Fibroblast of pulmonary artery (primary cell): ENCODE measurements at places on chromosomes 2 and 18.
A peak's percentile ranks its signal among the peaks of the same experiment; 100 is the strongest.

DNA sequence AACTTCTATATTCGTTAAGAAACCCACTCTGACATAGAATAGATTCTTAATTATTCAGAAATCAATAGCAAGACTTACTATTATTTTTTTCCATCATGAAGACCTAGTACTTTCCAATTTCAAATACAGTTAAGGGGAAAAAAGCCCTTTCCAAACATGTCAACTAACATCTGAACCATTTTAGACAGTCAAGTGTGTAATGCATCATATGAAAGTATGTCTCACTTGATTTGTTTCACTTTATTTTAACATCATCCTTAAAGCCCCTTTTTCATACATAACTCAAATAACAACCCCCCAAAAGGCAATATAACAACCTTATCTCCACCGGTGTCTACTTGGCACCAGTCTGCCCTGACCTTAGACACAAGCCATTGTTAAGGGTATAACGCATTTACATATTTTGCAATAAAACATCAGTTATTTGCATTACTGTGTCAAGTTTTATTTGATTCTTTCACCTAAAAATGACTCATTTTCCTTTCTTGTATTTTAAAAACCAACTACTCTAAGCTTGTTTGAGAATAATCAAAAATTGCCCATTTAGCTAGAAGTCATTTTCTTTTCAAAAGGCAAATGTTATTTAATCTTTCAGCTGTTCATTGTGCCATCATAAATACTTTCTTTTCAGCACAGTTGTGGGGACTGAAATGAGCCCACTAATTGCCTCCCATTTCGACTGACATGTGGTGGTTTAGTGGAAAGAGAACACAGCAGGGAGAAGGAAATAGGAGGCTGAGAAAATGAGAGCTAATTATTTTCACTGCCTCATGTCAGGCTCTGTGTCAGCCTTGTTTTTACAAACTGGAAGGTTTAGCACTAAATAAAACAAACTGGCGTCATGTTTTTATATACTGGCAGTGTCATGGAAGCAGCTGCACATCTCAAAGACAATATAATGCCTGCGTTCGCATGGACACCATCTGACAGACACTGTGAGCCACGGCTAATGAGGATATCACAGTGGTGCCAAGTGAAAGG is 104.7 kb upstream of the CDCA7 start:
- DNase-seq, result no peak

DNA sequence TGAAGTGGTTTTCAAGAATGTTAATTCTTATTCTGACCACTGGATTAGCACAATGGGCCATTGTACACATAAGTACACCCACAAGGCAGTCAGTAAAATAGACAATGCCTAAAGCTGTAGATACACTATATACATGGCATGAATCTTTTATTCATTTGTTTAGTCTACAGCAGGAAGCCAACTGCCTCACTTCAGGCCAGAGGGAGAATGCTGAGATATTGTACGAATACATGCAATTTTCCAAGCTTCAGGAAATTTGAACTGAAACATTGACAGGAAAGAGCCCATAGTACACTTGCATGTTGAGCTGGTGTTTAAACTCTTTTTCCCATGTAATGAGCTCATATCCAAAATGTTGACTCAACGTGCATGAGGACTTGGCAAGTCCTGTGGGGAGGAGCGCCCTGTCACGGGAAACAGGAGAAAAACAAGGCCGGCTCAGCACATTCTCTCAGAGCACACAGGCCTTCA is 111.6 kb upstream of the CYP1B1 start:
- DNase-seq, result peak; percentile 96

DNA sequence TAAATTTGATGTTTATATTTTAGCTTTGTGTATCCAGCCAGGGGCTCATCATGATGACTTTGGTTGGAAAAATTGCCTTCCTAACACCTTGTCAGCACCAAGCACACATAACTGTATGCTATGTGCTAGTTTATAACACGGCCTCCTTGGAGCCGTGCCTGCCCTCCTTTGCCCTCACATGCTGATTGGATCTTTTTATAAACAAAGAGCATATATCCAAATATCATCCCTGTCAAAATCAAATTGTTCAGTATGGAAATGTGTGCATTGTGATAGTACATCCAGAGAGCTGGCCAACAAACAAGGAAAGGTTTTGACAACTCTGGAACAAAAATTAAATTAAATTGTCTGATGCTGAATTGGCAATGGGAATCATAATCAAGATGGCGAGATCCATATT is 241.5 kb downstream of the DCDC2C start:
- DNase-seq, result no peak

DNA sequence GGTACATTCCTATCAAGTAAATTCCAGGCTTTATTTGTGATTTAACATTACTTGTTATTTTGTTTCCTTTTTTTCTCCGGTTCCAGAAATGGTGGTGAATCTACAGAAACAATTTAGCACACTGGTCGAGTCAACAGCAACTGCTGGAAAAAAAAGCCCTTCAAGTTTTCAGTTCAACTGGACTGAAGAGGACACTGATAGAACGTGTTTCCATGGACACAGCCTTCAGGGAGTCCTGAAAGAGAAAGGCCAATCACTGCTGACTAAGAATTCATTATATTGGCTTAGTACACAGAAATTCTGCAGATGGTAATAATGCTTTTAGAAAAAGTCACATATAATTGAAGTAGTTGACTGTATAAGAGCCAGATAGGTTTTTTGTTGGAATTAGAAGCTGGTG is 32.0 kb upstream of the GRHL1 start:
- DNase-seq, result no peak

DNA sequence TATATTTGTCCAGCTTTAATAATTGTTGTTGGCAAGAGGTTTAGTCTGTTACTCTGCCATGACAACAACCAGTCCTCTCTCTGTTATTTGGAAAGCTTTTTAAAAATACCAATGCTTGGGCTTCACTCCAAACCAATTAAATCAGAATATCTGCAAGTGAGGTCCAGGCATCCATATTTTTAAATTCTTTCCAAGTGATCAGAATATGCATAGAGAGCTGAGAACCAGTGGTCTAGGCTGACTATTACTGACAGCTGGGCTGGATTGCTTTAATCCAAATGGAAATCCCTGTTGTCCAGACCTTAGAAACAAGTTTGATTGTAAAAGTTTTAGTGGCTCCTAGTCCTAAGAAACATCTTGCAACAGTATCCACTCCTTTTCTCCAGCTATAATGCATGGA is 1059.7 kb upstream of the ACVR2A start:
- no peak for DNase-seq

DNA sequence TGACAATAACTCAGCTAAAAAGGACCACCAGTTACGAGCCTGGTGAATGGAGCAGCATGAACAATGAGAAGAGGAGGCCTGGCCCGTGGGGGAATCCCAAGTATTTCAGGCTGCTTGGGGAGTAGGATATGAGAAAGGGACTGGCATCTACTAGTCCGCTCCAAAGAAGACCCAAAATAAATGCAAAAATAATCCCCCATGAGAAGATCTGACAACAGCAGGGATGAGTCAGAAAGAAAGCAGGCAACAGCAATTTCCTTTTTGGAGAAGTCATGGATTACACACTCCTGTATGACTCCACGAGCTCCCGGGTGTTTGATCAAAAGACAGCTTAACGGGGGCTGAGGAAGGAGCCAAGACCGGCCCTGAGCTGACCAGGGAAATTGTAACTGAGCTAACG is 111.4 kb downstream of the SOX11 start:
- DNase-seq, result no peak

DNA sequence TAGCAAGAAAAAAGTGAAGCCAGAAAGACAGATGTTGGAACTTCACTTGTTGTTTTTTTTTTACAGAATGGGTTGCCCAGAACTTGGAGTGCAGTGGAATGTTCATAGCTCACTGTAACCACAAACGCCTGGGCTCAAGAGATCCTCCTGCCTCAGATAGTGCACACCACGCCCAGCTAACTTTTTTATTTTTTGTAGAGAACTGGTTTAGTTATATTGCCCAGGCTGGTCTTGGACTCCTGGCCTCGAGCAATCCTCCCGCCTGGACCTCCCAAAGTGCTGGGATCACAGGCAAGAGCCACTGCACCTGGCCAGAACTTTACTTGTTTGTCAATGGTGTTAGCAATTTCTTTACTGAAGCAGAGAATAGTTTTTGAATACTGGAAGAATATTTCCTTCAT is 11.9 kb upstream of the ASPRV1 start:
- DNase-seq, result peak; percentile 34
